ENCODE measurements at places on chromosomes 2 and 18.

DNA sequence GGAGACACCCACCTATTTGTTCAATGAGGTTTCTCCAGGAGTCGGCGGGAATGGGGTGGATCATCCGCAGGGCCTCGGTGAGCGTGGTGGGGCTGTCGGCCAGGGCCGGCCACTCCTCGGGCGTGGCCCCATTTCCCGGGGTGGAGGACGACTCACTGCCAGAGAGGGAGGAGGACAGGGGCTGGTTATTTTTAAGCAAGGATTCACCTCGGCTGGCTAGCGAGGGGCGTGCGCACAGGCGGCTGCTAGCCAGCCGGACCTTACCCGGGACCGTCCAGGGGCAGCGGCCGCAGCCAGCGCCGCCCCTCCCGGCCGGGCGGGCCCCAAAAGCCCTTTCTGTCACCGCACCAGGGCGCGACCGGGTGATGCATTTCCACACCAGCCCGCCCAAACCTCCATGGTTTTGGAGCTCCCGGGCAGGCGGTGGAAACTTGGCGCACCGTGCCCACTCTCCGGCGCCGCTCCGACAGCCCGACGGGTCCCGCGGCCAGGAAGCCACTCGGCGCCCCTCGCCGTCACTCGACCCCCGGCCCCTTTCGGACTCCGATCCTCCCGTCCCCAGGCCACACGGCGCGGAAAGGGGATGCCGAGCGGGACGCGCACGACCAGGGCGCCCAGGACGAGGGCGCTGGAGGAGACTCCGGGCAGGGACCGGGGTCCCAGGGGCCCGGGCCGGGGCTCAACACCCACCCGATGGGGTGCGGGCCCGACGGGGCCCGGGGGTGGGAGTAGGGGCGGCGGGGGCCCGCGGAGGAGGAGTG is 57.1 kb downstream of the SNORC start:
- no peak for DNase-seq

- DNase-seq = no peak
Measured at GRCh38 chr18:78804206-78805030, 175.2 kb upstream of the SALL3 start.

DNA sequence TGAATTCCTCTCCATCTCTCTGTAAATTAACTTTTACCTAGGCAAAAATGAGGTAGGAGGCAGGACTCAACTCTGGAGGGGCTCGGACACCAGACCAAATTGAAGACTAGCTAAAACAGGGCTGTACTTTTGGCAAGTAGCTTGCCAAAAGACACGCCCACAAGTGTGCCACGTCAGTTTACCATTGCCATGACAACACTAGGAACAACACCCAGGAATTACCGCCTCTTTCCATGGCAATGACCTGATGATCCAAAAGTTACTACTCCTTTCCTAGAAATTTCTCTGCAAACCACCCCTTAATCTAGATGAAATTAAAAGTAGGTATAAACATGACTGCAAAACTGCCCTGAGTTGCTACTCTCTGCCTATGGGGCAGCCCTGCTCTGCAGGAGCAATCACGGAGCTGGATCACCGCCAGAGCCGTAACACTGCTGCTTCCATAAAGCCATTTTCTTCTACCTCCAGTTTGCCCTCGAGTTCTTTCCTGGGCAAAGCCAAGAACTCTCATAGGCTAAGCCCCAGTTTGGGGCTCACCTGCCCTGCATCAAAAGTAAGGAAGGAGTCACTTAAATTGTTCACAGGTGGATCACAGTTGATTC is 66.0 kb upstream of the FAM136A start:
- DNase-seq = no peak

DNA sequence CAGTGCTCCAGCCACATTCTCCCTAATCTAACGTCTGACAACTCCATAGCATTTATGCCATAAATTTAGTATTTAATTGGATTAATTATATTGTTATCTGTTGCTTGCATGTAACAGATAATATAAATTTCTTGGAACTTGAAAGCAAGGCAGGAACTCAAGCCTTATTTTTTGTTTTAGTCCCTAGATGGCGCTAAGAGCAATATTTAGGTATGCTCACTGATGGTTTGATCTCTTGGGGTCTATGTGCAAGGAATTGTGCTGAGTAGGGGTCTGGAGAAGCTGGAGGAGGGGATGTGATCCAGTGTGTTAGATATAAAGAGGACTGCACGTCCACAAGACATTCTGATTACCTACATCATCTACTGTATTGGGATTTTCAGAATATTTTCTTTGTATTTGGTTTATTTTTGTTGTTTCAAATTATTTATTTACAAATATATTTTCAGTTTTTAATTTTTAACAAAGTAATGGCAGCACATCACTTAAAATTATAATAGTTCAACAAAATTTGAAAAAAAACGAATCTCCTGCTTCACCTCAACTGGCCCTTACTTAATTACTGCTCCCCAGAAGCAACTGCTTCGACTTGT is 32.8 kb downstream of the KATNAL2 start:
- no peak for DNase-seq

GRCh38 chr2:28869494-28870145 is 489 bp downstream of the TRMT61B start:
- no peak for DNase-seq

DNA sequence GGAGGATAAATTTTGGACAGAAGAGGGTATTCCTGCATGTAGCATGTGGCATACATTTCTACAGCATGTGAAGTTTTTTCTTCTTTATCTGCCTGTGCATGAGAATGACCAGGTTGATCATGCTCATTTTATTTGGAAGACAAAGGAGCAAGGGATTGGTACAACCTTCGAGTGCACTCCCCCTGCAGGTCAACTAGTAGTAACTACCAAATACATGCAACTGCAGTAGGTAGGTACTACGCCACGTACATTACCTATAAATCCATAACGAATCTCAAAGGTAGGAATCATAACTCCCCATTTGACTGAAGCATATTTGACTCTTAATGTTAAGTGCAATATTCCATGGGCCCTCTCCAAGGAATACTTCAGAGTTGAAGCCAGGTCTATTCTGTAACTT is 763.9 kb downstream of the TSN start:
- no peak for DNase-seq

- DNase-seq = no peak
Measured at GRCh38 chr2:134244587-134244986, 9.3 kb upstream of the MGAT5 start.

GRCh38 chr2:134275058-134275862 is 21.4 kb downstream of the MGAT5 start:
- no peak for DNase-seq

GRCh38 chr2:53545604-53546003 is 222.0 kb upstream of the CHAC2 start:
- DNase-seq = peak; percentile 77
